HFFc6 (cell line): ENCODE measurements at places on chromosomes 12 and 14.
A peak's percentile ranks its signal among the peaks of the same experiment; 100 is the strongest.

GRCh38 chr14:81464253-81465002, 64.3 kb upstream of the STON2 start:
- peak; percentile 62 for DNase-seq

- DNase-seq, result no peak
These were observed 360.5 kb downstream of the FUT8 start for GRCh38 chr14:65772921-65773574.

GRCh38 chr12:87094356-87094755, 838.2 kb upstream of the MGAT4C start:
- DNase-seq, result no peak

DNA sequence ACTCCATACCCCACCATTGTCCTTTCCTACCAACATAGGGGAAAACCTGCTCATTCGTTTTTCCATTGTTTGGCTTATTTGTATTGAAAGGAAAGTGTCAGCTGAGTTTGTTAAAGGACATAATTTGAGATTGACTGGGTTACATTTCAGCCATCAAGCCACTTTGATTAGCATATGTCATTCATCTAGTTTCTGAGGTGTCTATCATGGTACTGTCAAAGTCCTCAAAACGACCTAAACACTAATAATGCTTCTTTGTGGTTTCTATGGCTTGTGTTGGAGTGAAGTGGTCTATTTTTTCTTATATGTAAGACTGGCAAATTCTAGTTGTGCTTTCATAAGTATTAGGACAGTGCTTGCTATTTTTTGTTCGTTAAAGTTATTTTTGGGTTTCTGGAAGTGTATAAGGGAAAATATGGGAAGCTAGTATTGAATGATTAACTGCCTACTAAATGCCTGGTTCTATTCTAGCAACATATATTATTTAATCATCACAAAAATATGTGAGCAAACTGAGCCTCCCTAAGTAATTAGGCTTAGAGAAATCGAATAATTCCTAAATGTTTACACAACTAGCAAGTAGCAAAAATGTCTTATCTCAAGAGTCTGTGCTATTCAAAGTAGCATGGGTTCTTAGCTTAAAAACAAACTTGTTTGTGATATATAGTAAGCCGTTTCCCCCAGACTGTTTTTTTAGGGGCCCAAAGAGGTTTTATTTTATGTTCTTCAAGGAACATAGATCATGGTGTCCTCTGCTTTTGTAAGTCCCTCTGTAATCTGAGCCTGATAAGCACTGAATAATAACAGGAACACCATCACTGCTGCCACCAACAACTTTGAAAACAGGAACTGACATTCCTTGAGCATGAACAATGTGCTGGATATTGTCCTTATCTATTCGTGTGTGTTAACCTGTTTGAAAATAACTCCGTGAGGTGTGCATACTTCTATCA, 67.1 kb downstream of the DERA start:
- DNase-seq, result peak; percentile 50

DNA sequence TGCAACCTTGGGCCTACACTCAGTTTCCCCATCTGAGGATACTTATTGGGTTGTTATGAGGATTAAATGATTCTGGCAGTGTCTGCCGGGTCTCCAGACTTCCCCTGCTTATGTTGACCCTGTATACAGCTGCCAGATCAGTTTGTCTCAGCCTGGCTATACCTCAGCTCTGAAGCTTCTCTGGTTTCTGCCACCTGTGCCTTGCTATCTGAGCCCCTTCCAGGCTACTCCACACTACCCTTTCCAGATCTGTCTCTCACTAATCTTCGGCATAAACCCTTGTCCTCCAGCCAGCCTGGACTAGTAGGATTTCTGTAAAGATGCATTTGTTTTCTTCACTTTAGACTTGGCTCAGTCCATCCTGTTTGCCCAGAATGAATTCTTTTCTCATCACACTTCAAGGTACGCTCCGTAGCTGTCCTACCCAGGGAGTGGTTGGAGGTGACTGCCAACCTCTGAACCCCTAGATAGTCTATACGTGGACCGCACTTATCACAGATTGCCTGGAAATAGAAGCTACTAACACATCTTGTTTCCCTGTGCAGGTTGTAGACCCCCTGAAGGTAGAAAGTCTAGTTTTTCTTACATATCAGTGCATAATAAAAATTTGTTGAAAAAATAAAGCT, 422.4 kb downstream of the RAD51B start:
- no peak for DNase-seq

DNA sequence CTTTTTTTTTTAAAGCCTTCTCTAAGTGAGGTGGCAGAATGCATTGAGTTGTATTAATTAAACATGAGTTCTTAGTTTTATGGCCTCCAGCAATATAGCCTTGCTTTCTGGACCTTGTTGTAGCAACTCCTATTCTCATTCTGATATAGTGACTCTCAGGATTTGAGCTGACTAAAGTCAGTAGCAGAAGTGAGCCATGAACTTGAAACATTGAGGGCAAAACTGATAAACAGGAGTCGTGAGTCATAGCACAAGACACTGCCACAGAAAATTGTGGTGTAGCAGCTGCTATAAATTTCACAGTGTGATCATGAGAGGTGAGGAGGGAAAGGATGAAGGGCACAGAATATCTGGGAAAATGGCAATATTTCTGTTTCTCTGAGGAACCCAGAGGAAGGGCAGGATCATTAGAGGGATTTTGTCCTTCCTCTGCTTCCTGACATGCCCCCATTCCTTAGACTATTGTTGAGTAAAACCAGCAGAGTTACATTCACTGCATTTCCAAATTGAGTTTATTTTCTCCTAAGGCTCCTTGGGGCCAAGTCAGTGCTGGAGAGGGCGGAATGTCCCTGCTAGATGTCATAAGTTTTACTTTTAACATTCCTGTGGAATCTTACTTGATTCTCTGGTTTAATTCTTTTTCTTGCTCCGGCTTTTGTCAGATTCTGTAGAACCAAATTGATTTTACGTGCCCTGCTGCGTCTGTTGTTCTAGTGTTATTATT, 7.5 kb downstream of the KLRG1 start:
- peak; percentile 4 for DNase-seq

- DNase-seq, result no peak
These were observed 33.0 kb downstream of the SAV1 start for GRCh38 chr14:50635141-50635540.

- DNase-seq, result peak; percentile 47
These were observed 87.8 kb upstream of the NCOR2 start for GRCh38 chr12:124655048-124655697.

- DNase-seq, result peak; percentile 62
These were observed 43.4 kb downstream of the SAMD4A start for GRCh38 chr14:54610051-54610977.

GRCh38 chr14:104681689-104682074, 7.7 kb upstream of the INF2 start:
- peak; percentile 52 for DNase-seq

GRCh38 chr12:95187865-95188415, 29.3 kb downstream of the FGD6 start:
- no peak for DNase-seq

GRCh38 chr12:106906715-106907114, 49.0 kb upstream of the TMEM263 start:
- no peak for DNase-seq

GRCh38 chr12:27988594-27989233, 16.2 kb upstream of the PTHLH start:
- no peak for DNase-seq

- peak; percentile 73 for DNase-seq
These were observed 56.8 kb downstream of the DUSP16 start for GRCh38 chr12:12505544-12506495.

DNA sequence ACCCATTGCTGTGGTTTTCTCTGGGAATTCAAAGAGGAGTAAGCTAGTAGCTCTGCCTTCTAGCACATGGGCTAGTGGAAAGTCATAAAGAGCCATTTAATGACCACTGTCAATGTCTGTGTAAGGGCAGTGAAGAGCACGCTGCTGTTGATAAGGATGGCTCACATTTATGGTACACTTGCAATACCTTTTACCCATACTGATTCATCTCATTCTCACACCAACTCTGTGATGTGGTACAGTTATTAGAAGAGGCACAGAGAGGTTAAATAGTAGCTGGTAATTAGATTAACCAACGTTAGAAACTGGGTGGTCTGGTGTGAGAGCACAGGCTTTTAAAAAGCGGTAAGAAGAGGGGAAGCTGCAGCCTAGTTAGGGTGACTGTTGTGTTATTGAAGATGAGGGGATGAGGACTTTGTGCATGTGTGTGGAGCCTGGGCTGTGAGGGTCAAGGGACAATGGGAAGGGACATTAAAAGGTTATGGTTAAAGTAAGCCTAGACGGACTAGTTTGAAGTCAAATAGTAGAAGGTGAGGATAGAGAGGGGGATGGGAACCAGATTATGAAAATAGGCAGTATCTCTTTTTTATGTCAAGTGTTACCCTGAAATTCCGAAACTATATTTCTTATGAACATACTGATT, 25.2 kb downstream of the RASSF3 start:
- no peak for DNase-seq

DNA sequence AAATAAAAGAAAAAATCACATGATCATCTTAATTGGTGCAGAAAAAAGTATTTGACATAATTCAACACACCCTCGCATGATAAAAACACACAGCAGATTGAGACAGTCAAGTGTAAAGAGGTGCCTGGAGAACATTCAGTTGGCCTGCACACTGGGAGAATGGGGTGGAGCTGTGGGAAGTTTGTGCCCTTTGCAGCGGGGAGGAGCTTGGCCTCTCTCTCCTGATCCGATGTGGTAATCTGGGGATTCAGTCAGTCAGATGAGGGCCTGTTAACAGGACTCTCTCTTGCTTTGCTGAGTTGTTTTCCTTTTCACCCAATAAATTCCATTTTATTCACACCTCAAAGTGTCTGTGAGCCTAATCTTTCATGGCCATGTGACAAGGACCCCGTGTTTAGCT, 5.9 kb downstream of the SERPINA6 start:
- DNase-seq, result no peak

- DNase-seq, result peak; percentile 35
These were observed 153.6 kb upstream of the FKBP4 start for GRCh38 chr12:2641207-2641606.

- DNase-seq, result peak; percentile 38
These were observed 79.2 kb downstream of the B4GALNT3 start for GRCh38 chr12:538731-539539.

GRCh38 chr12:108102363-108102762, 26.7 kb upstream of the WSCD2 start:
- DNase-seq, result no peak

DNA sequence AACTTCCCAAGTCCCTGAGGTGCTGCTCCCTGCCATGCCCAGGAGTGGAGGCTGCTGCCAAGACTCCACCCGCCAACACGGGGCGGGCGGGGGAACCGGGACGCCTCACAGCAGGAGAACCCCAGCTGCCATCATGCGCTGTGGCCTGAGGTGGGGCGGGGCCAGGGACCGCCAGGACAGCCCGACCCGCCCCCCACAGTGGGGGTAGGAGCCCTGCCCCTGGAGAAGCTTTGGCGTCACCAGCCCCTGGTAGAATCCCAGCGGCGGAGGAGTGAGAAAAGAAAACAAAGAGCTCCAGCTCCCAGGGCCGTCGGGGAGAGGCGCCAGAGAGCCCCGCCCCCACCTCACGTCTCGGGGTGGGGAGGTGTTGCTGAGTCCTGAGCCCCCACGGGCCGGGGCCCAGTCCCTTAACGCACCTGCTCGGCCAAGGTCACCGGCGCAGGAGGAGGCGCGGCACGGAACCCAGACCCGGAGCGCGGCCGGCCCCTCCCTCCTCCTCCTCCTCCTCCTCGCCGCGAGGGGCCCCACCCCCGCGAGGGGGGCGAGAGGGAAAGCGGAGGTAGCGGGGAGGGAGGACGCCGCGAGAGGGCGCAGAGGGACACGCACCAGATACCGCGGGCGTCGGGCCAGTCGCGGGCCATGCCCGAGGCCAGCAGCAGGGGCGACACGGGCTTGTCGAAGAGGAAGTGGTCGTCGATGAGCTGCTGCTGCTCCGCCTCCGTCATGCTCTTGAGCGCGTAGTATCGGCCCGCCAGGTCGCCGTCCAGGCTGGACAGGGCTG, 1.8 kb downstream of the CKB start:
- no peak for DNase-seq

GRCh38 chr14:100436745-100437406, 113.7 kb downstream of the SLC25A47 start:
- no peak for DNase-seq

DNA sequence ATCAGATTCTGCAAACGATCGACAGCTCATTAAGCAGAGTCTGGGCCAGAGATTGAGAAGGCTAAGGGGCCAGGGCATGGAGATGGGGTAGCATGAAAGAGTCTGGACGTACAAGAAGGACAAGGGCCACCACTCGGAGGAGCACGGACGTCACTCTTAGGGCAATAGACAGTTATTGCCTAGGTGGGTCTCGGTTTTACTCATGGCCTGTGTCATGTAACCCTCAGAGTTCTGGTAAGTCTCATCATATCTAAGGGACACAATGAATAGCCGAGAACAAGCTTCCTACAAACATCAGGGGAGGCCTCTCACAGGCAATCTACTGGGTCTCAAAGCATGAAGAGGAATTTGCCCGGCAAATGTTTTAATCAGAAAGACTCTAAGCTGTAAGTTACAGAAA, 30.4 kb upstream of the ITPK1 start:
- DNase-seq, result no peak

GRCh38 chr12:89192429-89192828, 159.9 kb downstream of the DUSP6 start:
- DNase-seq, result peak; percentile 23

DNA sequence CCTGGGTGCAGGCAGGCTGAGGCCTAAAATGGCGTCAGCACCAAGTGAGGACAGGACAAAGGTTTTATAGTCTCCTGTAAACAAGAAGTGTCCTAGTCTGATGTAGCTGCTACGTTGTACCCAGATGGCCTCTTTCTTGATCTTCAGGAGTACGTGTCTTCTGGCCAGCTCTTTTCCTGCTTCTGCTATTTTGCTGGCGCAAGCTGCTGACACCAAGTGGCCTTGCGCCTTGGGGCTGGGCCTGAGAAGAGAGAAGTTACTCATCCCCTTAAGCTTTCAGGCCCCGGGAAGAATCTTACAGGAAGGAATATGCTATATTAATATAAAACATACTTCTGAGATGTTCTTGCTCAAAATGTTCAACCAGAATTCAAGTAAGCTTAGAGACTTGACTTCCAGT, 605.2 kb downstream of the GALC start:
- no peak for DNase-seq

- peak; percentile 66 for DNase-seq
These were observed 11.2 kb downstream of the BCAT1 start for GRCh38 chr12:24937553-24938244.

GRCh38 chr14:43591776-43592175, 915.3 kb downstream of the FSCB start:
- DNase-seq, result no peak

GRCh38 chr14:52020866-52021717, 31.7 kb downstream of the RTRAF start:
- DNase-seq, result no peak

DNA sequence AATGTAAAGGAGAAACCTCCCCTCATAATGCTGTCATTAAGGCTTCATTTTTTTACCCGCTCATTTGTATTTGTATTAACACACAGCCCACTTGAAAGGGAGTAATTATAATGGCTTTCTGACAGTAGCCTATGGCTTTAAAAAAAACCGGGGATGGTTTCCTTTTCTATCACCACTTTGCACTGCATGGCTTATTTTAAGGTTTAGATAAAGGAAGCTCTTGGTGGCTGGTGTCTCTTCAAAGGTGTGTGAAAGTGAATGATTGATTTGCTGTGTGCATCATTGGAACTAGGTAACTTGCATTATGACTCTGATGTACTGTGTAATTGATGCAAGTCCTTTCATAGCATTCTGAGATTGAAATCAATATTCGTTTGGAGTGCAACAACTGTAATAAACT, 80.7 kb downstream of the NPAS3 start:
- DNase-seq, result no peak

- no peak for DNase-seq
These were observed 7.8 kb downstream of the SPRYD4 start for GRCh38 chr12:56476143-56476542.
